IgD-negative memory B cell (primary cell): ENCODE measurements at places on chromosomes 12 and 14. TPM values are rescaled to one million over a fixed set of nuclear protein-coding genes. Genes with fewer than 3 reads are reported as not detected.

TAS2R8 gene
- not detected for polyA plus RNA-seq

B4GALNT3 gene
- 0.89 TPM for polyA plus RNA-seq

TAS2R13 gene
- polyA plus RNA-seq = not detected

PRH2 gene
- polyA plus RNA-seq = not detected

CDKL1 gene
- 7.1 TPM for polyA plus RNA-seq

CD4 gene
- 6.6 TPM for polyA plus RNA-seq

SOAT2 gene
- polyA plus RNA-seq = not detected

HOXC12 gene
- polyA plus RNA-seq = not detected

ZFHX2 gene
- 0.26 TPM for polyA plus RNA-seq

KRT73 gene
- not detected for polyA plus RNA-seq

ANKRD33 gene
- polyA plus RNA-seq = not detected

PPFIA2 gene
- not detected for polyA plus RNA-seq

CLEC4A gene
- 6.9 TPM for polyA plus RNA-seq

BEST3 gene
- polyA plus RNA-seq = not detected

DTD2 gene
- 22.1 TPM for polyA plus RNA-seq

PRB3 gene
- polyA plus RNA-seq = not detected

OAS2 gene
- 44.7 TPM for polyA plus RNA-seq
